ENCODE measurements at places on chromosomes 2 and 18.
A peak's percentile ranks its signal among the peaks of the same experiment; 100 is the strongest.

- DNase-seq: no peak
These were observed 6.1 kb downstream of the NCKAP1 start for GRCh38 chr2:183031911-183032794.

DNA sequence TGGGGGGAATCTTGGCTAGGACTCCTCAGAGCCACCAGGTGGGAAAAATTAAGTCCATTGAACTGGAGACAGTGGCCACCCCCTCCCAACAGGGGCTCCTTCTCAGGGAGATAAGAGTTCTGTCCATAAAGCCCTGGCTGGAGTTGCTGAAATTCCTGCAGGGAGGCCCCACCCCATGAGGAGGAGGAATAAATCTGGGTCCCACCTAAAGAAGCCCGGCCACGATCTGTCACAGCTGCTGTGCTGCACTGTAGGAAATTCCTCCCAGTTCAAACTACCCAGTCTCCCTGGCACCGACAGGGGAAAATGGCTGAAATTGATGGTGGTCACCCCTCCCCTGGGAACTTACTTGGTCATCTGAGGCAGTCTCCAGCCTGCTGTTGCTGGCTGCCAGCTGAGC, 215.0 kb downstream of the THSD7B start:
- no peak for DNase-seq

GRCh38 chr2:33302348-33302747, 174.1 kb upstream of the RASGRP3 start:
- no peak for DNase-seq

GRCh38 chr2:74694281-74694680, 40.2 kb downstream of the SEMA4F start:
- no peak for DNase-seq

DNA sequence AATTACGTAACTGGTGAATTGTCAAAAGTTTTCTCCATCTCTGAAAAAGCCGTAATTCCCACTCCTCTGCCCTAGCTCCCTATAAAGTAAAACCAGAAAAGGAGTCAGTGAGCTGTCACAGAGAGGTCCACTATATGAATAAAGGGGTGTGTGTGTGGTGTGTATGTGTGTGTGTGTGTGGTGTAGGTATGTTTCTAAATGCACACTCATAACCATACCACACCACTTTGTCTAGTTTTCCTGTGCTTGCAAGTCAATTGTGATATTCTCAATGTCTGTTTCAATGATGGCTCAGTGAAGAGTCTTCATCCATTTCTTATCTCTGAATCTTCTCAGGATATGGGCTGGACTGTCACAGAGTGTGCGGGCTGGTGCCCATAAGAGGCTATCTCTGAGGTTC, 54.8 kb upstream of the CCDC68 start:
- no peak for DNase-seq

- DNase-seq: peak; percentile 7
These were observed 376.7 kb upstream of the SOX11 start for GRCh38 chr2:5315512-5315911.

DNA sequence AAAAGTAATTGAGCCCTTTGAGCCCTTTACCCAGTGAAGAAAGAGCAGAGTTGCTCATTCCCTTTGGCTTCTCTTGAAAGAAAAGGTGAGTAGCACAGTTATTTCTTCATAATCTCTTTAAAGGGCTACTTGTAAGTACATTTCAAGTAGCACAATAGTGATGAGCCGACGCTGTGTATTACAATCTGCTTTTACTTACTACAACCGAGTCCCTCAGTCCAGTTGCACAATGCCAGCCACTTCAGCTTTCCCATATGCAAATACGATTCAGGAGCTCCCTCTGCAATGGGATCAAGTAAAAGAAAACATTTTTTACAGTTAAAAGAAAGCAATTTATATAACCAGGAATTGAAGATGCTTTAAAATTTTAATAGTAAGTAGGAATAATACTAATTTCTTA, 868.5 kb downstream of the RNF144A start:
- DNase-seq: no peak

DNA sequence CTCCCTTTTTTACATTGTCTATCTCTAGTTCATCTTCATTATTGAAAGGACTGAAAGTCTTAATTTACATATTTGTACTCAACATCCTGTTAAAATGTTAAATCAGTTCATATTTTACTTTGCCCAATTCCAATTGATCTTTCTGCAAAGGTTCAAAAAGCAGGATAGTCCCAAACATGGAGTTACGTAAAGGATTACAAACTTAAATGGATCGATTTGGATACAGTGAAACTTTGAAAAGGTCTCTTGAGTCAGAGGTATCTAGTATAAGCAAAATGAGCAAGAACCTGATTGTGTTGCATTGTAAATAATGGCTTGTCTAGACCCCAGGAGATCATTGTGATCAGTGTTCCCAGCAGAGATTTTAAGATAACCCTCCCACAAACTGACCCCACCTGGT, 4.1 kb downstream of the DAPL1 start:
- no peak for DNase-seq

DNA sequence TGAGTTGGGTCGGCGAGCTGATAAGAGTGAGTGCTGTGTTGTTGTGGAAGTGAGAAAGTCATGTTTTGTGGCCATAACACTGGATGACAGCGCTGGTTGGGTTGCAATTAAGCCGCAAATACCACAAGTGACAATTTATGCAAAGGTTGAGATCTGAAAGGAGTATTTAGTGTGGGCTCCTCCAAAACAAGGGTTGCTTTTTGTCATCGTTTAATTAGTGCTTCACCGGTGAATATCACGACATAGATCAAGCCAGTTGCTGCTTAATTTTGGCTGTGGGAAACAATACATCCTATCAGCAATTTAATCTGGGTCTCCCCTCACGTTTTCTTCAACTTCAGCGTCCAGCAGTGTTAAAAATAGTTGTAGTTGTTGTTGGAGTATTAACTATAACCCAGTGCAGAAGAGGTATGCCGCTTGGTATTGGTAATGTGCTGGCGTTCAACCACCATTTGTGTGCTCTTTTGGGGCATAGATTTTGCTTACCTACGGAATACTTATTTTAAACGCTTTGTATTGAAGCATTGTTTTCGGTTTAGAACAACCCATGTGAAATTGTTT, 662 bp downstream of the ACVR2A start:
- DNase-seq: no peak

GRCh38 chr2:204964414-204964813, 419.1 kb downstream of the PARD3B start:
- no peak for DNase-seq

DNA sequence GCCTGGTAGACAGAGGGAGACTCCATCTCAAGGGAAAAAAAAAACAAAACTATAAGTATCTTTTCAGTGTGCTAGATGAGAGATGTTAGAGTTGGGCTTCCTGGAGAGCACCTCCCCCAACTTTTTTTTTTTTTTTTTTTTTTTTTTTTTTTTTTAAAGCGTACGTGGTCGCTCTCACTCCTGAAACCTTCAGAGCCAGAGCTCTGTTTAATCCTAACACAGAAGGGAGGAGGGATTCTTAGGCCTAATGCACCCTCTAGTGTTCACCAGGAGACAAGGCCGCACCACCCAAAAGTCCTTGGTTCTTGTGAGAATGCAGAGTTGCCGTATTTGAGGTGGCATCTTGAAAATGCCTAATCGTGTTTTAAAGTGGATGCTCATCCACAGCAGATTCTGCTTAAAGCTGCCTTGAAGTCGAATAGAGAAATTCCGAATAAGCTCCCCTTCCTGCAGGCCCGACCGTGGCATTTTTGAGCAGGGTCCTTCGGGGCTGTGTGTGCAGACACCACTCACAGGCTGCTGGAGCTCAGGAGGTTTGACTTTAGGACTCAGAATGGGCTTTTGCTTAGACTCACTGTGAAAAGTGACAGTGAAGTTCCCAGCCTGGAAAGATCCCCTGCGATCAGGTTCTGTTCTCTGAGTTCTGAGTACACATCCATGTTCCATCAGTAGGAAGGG, 252.6 kb downstream of the AGAP1 start:
- peak; percentile 33 for DNase-seq

- DNase-seq: no peak
These were observed 143.0 kb downstream of the RAD51AP2 start for GRCh38 chr2:17375262-17375661.

DNA sequence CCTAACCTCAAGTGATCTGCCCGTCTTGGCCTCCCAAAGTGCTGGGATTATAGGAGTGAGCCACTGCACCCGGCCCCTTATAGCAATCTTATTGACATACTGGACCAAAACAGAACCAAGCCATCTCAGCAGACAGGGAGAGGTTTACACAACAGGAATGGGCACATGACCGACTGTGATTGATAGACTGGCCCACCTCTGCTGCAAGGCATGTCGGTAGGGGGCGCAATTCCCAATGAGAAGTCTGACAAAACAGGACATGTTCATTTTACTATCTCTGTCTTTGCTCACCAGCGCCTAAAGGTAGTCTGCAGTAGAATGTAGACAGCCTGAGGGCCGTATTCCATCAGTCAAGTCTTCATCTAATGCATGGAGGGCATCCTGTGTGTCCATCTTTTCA, 2.0 kb downstream of the LYPD6B start:
- DNase-seq: no peak

DNA sequence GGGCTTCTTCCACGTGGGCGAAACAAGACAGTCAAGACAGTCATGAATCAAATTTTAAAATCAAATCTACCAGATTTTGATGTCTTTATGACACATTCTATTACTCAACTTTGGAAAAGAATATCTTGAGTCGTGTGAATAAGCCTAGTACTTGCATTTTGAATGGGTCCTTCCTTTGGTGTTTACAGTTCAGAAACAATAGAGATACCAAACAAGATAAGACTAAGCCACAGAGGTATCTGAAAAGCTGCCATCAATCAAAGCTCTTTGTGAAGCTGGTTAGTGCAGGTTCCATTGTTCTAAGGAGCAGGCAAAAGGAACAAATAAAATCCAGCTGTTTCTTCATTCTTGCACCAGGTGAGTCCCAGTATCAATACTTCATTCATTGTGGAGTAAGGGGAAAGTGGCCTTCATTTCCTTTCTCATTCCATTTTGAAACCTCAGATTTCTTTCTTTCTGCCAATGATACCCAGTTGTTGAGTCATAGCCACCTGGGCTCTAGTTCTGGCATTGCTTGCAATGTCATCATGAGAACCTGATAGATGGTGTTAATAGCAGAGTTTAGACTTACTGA, 151.7 kb upstream of the L3MBTL4 start:
- no peak for DNase-seq

DNA sequence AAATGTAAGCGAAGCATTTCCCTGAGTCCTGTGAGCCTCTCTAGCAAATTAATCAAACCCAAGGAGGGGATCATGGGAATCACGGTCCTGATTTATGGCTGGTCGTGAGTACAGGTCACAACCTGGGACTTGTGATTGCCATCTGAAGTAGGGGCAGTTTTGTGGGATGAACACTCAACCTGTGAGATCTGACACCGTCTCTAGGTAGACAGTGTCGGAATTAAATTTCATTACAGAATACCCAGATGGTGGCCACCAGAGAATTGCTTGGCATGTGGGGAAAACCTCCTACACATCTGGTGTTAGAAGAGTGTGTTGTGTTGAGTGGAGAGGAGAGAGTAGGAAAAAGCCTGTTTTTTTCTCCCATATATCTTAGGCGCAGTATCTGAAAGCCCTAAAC, 12.5 kb downstream of the CAPN14 start:
- DNase-seq: no peak

- no peak for DNase-seq
These were observed 95.0 kb downstream of the STRADB start for GRCh38 chr2:201546576-201546975.

GRCh38 chr2:118979152-118979861, 37.3 kb downstream of the MARCO start:
- no peak for DNase-seq

DNA sequence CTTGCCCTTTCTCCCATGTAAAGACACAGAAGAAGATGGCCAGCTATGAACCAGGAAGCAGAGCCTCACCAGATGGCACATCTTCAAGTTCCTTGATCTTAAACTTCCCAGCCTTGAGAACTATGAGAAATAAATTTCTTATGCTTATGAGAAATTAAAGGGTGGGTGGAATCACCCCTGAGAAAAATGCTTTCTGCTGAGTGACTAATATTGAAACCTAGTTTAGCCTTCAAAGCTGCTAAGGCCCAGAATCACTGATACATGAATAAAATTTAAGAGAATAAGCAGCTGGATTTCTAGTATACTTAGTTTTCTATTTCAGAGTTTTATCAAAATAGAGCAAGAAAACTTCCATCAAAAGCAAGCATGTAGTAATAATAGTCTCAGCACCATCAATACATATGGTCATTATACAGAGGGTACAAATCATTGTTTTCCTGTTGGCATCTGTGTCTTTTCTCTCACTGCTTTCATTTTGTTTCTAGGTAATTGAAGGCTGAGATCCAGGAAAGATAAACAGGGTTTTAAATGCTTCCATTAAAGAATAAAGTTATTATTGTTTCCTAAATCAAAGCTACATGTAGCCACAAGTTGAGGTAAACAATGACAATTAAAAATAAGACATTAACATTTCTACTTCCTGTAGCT, 53.3 kb upstream of the COL5A2 start:
- no peak for DNase-seq

DNA sequence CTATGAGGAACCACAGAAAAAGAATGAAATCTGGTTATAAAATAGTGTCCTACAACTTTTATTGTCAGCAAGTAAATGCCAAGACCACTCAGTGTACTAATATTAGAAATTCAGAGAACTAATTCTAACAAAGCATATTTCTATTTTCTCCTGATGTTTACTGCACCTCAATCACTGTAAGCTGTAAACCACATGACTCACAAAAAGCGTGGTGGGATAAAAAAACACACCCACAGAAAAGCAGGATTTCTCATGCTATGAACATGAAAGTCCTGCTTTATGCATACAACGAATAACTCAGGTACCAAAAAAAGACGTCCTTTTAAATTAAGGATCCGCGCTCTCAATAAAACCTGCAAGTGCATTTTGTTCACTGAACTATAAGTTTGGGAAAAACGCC, 797 bp downstream of the TXNL4A start:
- no peak for DNase-seq

DNA sequence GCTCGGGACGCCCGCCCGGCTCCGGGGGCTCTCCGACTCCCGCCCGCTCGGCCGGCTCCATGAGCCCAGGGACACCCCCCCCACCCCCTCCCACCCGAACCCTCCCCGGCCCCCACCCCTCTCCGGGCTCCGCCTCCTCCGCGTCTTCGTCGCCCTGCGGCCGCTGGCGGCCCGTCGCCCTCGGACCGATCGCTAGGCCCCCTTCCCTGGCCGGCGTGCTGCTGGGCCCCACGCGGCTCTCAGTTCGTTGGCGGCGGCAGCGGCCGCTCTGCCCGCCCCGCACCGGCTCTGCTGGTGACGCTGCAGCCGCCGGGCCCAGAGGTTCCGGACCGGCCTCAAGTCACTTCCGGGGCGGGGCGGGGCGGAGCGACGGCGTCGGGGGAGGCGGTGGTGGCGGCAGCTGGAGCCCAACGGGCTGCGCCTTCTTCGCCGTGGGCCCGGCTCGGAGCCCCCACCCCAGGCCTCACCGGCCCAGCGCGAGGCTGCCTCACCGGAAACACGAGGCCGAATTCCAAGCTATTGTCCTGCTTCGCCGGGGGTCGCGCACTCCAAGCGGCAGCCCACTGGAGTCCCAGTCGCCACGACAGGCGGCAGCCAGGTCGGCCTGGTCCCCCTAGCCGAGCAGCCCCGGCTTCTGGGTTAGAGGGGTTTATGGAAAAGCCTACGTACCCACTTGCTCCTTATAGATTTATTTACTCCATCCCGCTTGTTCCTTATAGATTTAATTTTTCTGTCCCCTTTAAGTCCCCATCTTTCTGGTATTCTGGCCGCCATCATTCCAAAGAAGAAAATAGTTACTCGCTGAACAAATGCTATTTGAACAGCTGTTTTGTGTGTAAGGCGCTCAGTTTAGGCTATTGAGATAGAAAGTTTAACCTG, at the start of gene PSME4:
Gene PSME4, minus strand, starts transcription at position 270 of the 879 bp plus-strand sequence. Its CDS starts 209 bp downstream, at position 61.
- peak; percentile 71 for DNase-seq

Data from NCI-H2107 (cell line).